ENCODE measurements at places on chromosomes 6 and 20.

DNA sequence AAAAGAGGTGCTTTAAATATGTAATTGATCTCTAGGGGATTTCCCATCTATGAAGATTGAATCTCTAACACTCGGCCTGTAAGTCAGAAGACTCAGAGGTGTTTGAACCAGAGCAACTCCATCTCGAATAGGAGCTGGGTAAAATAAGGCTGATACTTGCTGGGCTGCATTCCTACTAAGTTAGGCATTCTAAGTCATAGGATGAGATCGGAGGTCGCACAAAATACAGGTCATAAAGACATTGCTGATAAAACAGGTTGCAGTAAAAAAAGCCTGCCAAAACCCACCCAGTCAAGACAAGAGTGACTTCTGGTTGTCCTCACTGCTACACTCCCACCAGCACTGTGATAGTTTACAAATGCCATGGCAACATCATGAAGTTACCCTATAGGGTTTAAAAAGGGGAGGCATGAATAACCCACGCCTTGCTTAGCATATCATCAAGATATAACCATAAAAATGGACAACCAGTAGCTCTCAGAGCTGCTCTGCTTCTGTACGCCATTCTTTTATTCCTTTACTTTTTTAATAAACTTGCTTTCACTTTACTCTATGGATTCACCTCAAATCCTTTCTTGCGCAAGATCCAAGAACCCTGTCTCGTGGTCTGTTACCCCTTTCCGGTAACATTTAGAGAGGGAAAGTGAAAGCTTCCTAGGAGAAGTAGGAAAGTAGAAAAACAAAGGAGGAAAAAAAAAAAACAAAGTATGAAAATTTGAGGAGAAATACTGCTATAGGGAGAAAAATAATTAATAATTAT is 129.7 kb upstream of the PHACTR1 start:
- DNase-seq = no peak

GRCh38 chr6:52013035-52013434 is 74.4 kb downstream of the PKHD1 start:
- no peak for DNase-seq

- no peak for DNase-seq
Observed at GRCh38 chr20:32631933-32632460, 41.7 kb downstream of the C20orf203 start.

DNA sequence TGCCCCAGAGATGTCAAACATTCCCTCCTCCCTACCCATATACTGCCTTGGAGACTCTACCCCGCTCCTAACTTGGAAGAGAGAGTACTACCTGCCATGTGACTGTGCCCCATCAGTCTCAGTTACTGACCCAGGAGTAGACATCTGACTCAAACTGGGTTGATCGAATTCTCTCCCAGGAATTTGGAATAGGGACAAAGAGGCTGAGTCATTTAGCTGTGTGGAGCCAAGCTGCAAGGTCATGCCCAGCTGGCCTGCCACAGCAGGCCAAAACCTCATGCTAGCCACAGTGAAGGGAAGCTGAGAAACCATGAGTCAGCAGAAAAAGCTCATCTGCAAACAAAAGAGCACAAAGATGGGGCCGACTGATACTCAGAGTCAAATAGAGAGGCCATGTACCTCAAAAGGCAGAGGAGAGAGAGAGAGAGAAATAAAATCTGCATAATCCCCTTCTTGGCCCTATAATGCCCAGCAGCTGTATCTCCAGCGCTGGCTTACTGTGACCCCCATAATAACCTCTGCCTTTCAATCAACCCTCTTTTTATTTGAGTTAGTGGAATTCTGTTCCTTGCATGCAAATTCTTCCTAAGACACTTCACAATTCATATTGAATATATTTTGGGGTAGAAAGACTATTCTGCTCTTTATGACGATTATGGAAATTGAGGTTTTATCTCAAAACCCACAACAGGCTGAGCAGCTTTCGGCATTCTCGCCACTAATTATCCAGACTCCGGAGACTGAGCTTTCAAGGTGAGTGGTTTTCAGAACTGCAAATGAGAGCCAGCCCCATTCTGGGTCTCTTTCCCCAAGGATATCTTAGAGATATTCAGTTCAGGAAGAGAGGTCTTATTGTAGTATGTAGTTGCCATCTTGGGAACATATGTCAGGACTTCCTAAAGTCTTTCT is 21.4 kb upstream of the AKIRIN2 start:
- peak; percentile 95 for DNase-seq

DNA sequence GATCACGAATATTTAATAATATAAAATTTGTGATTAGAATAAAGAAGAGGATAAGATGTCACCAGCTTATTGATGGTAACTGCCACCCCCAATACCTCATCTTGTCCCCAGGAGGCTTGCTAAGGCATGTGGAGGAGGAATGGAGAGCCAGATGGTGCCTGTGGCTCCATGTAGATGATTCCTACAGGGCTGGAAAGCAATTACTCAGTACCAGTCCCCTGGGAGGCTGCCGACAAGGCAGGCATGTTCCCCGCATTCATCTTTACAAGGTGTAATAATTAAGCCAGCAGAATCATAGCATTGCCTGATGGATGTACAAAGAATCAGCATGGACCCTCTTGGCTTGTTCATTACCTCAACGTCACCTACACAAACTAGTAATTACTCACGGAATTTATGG is 155.3 kb downstream of the PLCB1 start:
- DNase-seq = no peak

GRCh38 chr20:20953738-20954618 is 152.2 kb downstream of the LINC00237 start:
- DNase-seq = no peak

- no peak for DNase-seq
Observed at GRCh38 chr20:52830598-52830997, 141.6 kb upstream of the TSHZ2 start.

DNA sequence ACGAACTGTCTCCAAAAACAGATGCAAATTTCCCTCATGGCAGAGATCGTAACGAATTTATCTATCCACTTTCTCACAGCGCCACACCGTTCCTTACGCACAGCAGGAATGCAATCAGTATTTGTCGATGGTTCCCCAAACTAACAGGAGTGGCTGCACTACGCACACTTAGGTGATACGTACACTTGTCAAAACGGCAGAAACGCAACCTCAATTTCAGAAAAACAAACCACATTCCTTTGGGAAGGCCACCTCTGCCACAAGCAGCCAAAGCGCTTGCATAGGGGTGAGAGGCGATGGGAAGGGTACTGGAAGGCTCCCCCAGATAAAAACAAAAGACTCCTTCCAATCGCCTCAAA is 638 bp downstream of the MDN1 start:
- DNase-seq = peak; percentile 58

DNA sequence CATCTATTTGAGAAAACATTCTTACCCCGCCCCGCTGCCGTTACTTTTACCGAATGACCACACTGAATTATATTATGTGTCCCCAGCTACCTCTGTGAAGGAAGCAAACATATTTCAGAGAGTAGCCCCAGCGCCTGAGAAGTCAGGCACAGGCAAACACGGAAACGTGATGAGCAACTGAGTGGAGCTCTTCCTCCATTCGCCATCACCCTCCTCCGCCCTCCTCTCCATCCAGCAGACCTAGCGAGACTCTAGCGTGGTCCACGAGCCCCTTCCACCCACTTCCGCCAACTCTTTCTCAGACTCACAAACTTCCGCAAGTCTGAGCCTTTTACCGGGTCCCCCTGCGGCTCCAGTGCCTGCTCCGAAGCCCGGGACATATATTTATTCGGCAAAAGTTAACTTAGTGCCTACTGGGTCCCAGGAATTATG is 582 bp downstream of the SNRPB start:
- DNase-seq = peak; percentile 67

GRCh38 chr20:49916146-49917002 is 1.0 kb upstream of the SPATA2 start:
- DNase-seq = peak; percentile 59

DNA sequence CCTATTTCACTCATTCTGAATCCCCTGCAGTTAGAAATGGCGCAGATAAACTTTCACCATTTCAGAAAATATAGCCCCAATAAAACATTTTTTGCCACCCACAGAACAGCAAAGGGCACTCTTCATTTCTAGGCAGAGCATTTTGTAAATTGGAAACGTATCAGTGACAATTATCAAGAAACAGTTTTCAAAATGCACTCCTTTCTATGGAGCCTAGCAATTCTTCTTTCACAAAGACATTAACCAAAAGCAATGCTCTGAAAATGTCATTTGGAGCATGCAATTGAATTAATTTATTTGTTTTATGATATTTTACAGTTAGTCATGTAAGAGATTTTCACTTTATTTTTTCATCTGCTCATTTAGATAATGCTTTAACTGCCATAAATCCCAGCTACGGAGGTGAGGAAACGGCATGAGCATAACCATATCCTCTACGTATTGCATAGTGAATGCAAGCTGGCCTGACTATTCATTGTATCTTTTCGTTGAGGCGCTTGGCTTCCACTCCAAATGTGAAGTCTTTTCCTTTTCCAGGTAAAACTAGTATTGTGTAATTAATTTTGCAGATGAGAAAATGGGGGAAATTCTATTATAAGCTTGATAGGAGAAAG is 813.4 kb downstream of the C6orf118 start:
- DNase-seq = no peak

- peak; percentile 35 for DNase-seq
Observed at GRCh38 chr20:13817342-13817741, 32.5 kb downstream of the NDUFAF5 start.

GRCh38 chr6:106974999-106975737 is 639 bp upstream of the CD24 start:
- peak; percentile 56 for DNase-seq

DNA sequence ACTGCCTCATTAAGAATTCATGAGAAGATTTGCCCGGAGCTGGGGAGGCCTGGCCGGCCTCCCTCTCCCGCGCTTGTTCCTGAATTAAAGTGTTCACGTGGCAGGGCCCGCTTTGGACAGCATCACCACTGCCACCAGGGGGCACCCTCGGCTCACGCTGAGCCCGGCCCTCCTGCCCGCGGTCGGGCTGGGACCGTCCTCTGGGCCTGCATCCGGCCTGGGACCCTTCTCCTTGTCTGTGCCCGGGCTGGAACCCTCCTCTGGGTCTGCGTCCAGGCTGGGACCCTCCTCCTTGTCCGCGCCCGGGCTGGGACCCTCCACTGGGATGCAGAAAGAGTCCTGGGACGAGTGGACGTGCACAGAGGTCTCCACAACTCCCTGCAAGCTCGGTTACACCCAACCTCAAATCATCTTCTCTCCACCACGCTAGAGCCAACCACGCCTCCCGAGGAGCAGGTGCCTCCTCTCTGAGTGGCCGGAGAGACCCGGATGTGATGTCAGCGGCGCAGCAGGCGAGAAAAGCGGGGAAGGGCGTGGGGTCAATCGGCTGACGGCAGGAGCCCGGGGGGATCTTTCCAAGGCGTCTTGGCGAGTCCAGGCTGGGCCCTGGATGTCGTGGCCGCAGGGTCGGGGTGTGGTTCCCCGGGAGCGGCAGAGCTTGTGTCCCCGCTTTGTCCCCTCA is 50.9 kb upstream of the DACT2 start:
- peak; percentile 2 for DNase-seq

- DNase-seq = peak; percentile 88
Observed at GRCh38 chr6:72464791-72465691, 156.8 kb upstream of the KCNQ5 start.

DNA sequence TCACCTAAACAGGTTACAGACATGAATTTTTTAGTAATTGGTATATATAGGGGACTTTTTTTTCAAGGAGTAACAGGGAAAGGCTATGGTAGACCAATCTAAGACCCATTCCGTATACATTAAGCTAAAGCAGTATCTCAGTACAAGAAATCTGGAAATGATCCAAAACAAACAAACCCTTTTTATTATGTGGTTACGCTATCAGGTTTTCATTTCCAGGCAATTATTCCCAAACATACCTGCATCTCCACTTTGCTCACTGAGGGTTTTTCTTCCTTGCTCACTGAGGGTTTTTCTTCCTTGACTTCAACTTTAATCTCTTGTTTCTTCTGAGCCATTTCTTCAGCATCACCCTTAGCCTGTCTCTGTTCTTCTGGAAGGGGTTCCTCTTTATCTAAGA is 107.3 kb downstream of the EPB41L2 start:
- no peak for DNase-seq

DNA sequence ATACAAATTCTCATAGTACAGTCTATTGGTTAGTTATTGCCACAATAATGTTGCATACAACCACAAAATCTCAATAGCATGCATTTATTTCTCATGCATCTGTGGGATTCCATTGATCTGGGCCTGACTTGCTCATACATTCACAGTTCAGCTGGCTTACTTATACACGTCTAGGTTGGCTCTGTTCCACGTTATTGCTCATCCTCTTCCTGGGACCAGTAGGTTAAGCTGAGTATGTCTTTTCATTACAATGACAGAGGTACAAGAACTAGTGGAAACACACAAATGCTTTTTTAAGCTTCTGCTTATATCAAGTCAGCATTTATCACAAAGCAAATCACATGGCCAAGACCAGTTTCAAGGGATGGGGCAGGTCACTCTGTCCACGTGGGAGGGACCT is 485.3 kb upstream of the BTBD3 start:
- peak; percentile 90 for DNase-seq

Measured in ELR (cell line).